ENCODE measurements at places on chromosomes 7 and 10. TPM values are rescaled to one million over a fixed set of nuclear protein-coding genes. Genes with fewer than 3 reads are reported as not detected.

GRCh38 chr10:1241973-1242935 is 186.1 kb downstream of the WDR37 start:
- no peak for DNase-seq

DNA sequence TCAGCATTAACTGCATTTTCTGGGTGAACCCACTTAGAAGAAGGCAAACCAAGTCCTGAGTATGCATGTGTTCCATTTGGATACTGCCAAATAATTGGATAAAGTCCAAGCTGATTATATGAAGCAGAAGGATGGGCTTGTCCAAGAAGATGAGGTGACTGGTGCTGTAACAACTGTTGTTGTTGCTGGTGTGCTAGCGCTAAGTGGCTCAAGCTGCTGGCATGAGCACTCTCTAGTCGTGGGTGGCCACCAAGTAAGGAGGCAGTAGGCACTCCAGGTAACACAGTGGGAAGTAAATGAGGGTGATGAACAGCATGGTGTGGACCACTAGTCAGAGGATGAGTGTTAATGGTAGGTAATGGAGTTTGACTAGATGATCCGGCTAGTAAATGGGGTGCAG is 80.4 kb downstream of the NRBF2 start:
- no peak for DNase-seq

DNA sequence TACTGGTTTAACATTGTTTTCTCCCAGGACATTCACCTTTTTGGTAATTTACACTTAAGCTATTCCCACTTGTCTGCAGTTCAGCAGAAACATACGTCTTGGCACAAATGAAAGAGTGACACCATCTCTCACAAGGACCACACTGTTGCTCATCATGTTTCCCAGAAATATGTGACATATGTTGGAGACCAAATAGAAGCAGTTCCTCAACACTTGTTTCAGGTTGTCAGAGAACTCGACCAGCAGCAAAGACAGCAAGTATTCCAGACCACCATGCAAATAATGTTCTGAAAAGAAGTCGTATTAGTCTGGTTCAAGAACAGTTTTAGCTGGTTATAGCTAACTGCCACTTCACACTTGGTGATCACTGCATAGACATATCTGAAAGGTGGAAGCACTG is 81.3 kb upstream of the KLF6 start:
- DNase-seq: no peak

DNA sequence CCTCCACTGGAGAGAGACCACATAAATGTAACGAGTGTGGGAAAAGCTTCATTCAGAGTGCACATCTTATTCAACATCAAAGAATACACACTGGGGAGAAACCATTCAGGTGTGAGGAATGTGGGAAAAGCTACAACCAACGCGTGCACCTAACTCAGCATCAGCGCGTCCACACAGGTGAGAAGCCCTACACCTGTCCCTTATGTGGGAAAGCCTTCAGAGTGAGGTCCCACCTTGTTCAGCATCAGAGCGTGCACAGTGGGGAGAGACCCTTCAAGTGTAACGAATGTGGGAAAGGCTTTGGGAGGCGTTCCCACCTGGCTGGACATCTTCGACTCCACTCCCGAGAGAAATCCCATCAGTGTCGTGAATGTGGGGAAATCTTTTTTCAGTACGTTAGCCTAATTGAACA is 20.6 kb downstream of the FAM200A start:
- DNase-seq: no peak

DNA sequence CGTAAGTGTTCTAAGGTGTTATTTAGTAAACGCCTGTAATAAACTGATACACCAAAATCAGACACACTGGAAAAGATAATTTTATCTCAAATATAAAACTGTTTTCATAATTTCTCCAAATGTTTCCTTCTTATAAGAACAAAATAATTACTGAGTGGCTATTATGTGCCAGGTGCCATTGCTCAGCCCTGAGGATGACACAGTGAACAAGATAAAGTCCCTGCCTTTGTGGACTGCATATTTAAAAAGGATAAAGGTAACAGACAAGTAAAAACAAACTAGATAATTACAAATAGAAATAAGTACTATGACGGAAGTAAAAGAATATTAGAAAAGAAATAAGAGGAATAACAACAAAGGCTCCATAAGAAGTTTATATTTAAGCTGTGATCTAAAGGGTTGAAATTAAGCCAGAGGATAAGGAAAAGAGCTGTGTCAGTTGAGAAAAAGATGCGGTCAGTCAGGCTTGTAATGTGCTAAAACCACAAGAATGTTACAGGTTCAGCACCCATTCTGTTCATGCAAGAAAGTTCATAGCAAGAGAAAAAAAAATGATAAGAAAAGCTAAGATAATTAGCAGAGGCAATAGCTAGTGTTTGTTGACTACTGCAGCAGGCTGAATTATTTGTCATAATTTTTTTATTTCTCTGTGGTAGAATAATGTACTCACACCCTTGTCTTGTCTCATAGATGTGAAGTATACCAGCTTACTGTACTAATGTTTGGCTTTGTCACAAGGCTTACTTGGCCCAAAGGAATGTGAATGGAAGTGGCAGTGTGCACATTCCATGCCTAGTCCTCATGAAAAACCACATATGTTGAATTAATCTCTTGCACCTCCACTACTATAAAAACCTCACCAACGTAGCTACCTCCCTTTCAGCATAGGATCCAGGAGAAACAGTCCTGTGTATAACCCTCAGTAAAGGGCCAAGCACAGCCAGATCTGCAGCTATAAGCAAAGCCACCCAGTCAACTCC is 75.1 kb downstream of the CRPPA start:
- DNase-seq: no peak

- DNase-seq: no peak
Measured at GRCh38 chr7:104074529-104074928, 85.1 kb upstream of the RELN start.

DNA sequence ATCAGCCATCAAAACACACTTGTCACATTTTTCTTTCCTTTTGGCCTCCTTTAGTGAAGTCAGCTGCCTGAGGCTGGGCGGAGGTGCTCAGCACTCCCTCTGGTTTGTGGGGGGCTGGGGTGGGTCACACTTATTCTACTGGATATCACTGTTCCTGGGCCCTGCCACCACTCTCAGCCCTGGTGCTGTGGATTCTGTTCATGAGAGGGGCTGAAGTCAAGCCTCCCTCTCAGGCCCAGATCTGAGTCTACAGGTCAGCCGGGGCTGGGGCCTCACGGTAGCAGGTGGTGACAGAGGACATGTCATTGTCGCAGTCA is 180.8 kb upstream of the TNS3 start:
- DNase-seq: no peak

DNA sequence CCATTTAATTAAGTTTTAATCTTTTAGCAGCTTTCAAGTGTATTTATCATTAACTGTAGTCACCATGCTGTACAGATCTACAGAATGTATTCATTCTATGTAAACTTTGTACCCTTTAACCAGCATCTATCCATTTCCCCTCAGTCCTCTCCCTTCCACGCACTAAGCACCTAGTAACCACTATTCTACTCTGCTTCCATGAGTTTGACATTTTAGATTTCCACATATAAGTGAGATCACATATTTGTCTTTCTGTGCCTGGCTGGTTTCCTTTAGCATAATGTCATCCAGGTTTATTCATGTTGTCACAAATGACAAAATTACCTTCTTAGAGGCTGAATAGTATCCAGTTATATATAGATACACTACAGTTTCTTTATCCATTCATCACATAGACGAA is 79.7 kb downstream of the BTAF1 start:
- DNase-seq: no peak

GRCh38 chr10:4867520-4868356 is 41.7 kb downstream of the AKR1E2 start:
- no peak for DNase-seq

DNA sequence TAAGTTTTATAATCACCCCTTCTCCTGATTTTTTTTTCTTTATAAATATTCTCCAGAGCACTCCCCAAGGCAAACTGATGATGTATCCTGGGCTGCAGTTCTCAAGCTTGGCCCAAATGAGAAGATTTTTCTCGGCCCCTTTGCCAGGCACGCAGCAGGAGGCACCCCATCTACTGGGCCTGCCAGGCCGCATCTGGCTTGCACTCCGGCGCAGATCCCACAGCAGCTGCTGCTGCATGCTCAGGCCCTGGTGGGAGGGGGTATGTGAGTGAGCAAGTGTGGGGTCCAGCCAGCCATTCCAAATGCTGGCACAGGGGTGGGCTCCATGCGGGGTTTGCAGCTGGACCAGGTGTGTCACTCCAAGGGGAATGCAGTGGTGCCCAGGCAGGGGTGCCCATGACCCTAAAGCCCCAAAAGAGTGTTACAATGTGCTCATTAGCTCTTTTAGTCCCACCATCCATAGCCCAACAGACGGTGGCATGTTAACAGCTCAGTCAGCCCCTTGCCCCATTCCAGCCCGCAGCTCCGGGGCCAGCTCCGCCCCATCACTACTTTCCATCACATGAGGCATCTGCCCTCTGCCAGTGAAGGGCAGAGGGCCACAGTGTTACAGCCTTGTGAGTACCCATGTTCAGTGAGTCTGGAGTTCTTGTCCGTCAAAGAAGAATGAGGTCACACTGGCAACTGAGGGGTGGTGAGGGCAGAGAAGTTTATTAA is 25.9 kb downstream of the OAT start:
- no peak for DNase-seq

DNA sequence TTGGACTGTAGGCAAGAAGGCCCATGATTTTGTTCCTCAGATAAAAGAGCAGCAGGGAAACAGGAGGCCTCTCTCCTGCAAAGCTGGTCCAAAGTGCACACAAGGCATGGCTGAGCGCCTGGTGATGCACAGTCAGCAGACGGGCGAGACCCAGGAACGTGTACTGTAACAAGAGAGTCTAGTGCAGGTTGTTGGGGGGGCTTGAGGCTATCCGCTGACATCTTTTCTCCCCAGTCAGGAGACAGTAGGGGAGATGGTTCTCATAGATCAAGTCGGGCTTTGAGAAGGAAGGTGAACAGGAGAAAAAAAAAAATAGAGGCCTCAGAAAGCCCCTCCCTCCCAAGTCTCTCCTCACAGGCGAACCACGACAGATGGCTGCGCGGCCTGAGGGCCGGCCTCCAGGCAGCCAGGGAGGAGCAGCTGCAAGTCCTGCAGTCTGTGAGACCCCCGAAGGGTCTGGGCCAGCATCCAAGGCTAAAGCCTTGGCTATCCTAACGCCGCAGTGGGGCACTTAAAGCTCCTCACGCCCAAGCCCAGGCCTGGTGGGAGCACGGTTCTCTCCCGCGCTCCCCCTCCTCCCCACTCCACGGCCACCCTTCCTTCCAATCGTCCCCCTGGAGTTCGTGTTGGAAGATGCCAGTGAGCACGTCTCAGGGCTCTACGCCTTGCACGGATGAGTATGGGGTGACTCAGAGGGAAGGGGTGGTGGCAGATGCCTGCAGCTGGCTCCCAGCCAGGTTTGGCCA is 68.3 kb downstream of the PRKAG2 start:
- no peak for DNase-seq

GRCh38 chr7:147980826-147981813 is 609.4 kb upstream of the C7orf33 start:
- no peak for DNase-seq

DNA sequence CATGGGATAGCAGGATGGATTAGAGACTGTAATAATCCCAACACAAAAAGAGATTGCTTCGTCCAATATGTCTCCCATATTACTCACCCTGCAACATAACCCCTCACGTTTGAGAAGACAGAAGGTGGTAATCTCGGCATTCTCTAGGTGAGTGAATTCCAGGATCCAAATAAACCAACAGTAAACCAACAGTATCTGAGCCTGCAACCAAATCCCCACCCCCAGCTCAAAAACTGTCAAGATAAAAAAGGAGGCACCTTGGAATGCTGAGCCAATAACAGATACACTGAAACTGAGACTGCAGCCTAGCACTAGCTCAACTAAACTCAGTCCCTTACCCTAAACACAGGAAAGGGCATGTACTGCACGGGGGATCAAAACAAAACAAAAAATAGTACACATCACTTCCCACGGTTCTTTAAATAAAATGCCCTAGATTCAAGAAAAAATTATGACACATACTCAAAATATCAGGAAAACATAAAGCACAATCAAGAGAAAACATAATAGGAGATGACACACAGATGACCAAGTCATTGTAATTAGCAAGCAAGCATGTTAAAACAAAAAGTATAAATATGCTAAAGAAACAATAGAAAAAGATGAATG is 28.0 kb downstream of the IPMK start:
- no peak for DNase-seq

DNA sequence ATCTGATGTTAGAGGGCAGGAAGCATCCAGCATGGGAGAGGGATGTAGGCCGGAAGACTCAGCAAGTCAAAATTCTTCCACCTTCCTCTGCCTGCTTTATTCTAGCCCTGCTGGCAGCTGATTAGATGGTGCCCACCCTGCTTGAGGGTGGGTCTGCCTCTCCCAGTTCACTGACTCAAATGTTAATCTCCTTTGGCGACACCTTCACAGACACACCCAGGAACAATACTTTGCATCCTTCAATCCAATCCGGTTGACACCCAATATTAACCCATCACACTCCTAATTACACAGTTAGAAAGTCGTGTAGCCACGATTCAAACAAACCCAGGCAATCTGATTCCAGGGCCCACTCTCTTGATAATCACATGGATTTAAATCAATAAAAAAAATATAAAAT is 433.9 kb upstream of the LRGUK start:
- no peak for DNase-seq

GRCh38 chr10:114274616-114275453 is 35.8 kb downstream of the VWA2 start:
- DNase-seq: no peak

DNA sequence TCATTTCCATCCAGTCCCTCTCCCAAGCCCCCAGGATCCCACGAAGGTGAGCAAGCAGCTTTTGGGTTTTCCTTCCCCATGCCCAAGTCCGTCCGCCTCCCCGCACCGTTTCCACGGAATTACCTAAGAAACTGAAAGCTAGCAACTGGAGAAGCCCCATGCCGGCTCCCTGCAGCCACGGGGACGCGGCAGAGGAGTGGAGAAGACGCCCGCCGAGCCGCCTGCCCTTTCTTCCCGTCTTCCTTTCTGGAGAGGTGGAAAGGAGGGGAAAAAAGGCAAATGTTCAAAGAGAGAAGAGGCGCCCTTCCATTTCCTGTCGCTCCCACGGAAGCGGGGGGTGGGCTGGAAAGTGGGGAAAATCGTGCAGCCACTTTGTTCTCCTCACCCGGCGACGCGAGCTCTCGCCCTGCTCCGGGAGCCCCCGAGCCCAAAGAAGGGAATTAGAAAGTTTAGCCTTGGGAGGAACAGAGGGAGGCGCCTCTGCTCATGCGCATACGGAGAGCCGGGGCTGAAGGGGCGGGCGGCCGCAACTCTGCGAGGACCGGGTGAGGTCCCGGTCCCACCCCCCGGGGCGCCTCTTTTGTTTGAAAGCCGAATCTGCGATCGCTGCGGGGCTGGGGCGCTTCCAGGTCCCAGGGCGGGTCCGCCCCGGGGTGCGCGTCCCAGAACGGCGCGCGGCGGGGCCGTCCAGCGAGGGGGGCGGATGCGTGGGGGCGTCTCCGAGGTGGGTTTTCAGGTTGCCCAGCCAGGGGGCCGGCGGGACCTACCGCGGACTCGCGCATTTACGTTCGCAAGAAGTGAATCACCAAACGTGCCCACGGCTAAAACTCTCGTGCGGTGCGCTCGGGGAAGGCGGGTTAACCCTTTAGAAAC is at the start of gene LAMB1:
Gene LAMB1 (minus strand): TSS at position 436 of the 873 bp plus-strand sequence. CDS start 276 bp downstream, at position 160.
- no peak for DNase-seq

The PRXL2A gene
- total RNA-seq: 11.9 TPM

The TMEM225B gene
- total RNA-seq: 0.64 TPM

The GRM3 gene
- not detected for total RNA-seq

The GPNMB gene
- 0.83 TPM for total RNA-seq

The SVIL gene
- total RNA-seq: 7.4 TPM

The ABCC2 gene
- total RNA-seq: 1.3 TPM

The CCL26 gene
- total RNA-seq: not detected

The FAM237B gene
- not detected for total RNA-seq

The IRF5 gene
- total RNA-seq: 21.2 TPM

The SNCG gene
- 0.56 TPM for total RNA-seq

The VAX1 gene
- not detected for total RNA-seq

The TMEM229A gene
- not detected for total RNA-seq
